ENCODE measurements at places on chromosomes 2 and 18.

- DNase-seq, result no peak
These were observed 3.4 kb downstream of the LPIN1 start for GRCh38 chr2:11749646-11750349.

DNA sequence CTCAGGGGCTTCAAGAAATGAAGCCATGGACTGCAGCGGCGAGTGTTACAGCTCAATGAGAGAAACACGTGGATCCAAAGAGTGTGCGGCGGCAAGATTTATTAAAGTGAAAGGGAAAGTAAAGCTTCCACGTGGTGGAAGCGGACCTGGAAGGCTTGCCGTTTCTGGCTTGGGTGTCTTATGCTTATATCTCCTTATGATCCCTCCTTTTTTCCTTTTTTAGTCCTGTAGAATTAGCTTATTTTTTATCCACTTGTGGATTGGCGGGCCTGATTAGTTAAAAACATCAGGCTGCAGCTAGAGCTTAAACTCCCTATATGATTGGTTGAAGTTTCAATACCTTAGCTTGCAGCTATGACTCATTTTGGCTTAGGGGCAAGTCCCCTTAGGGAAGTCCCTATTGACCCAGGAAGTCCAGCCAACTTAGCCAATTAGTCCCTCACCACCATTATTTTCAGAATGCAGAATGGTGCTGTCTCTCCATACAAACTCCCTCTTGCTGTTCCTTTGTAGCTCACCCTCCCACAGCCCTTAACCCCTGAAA, 11.6 kb upstream of the HNMT start:
- DNase-seq, result no peak

DNA sequence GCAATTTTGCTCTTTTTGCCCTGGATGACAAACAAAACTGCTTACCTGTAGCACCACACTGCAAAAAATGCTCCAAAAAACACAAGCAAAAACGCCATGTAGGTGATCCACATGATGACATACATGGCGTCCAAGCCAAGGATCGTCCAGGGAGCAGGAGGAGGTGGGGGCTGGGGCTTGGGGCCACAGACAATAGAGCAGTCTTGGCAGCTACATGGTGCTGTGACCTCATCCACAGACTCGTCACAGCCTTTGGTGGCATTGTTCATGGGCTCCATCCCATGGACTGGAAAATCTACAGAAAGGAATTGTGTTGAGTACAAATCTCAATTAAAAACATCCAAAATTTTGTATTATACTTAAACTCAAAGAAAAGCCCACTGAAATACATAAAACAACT, 26.1 kb downstream of the NPC1 start:
- no peak for DNase-seq

- no peak for DNase-seq
These were observed 1.3 kb upstream of the GPC1 start for GRCh38 chr2:240433973-240434727.

DNA sequence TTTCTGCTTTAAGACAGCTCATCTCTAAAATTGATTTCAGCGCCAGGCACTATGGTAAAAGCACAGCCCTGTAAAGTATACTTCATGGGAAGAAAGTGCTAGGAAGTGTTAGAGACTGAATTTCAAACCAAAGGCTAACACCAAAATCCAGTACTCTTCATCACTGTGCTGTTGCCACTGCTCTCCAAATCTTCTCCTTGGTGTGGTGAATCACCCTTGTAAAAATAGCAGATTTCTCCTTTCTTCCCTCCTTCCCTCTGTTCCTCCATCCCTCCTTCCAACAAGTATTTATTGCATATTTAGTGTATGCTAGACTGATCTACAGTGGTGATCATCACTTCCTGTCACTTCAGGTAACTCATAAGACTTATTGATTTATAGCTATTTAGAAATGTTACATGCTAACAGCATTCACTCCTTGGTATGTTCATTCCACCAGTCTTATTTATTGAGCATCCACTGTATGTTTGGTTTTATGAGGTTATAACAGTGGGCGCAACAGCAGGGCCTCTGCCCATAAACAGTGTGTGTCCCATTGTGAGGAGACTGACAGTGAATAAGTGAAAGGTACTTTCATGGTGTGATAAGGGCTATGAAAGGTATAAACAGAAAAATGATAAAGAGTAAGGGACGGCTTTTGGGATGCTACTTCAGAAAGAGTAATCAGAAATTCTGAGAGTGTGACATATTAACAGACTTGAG, 20.0 kb downstream of the KDM3A start:
- DNase-seq, result no peak

- no peak for DNase-seq
These were observed 7.4 kb downstream of the WDR43 start for GRCh38 chr2:28901841-28902240.

DNA sequence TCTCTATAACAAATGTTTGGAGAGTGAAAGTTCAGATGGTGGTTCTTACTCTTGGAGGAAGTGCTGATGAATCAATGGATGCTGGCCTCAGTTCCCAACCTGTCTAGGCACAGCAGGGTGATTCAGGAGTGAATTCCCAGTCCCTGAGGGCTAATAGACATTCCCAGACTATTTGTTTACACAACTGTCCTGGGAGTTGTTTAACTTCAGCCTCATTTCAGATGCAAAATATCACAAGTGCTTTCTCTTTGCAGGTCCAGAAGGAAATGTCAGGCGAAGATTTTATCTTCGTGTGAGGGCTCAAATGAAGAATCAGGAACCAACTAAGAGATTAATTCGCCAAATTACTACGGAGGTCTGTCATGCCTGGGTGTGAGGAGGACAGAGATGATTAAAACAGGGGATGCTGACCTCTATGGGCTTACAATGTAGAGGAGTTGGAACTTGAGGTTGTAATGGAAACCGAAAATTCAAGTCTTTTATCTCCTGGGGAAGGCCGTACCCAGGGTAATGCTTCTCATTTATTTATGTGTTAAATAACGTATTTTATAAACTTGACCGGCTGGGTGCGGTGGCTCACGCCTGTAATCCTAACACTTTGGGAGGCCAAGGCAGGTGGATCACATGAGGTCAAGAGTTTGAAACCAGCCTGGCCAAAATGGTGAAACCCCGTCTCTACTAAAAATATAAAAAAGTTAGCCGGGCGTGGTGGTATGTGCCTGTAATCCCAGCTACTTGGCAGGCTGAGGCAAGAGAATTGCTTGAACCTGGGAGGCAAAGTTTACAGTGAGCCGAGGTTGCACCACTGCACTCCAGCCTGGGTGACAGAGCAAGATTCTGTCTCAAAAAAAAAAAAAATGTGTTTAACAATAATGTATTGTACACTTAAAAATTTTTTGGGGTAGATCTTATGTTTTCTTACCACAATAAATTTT, 38.7 kb upstream of the SLC1A4 start:
- DNase-seq, result no peak

- no peak for DNase-seq
These were observed 1591.2 kb upstream of the LRRTM1 start for GRCh38 chr2:81895620-81896250.

DNA sequence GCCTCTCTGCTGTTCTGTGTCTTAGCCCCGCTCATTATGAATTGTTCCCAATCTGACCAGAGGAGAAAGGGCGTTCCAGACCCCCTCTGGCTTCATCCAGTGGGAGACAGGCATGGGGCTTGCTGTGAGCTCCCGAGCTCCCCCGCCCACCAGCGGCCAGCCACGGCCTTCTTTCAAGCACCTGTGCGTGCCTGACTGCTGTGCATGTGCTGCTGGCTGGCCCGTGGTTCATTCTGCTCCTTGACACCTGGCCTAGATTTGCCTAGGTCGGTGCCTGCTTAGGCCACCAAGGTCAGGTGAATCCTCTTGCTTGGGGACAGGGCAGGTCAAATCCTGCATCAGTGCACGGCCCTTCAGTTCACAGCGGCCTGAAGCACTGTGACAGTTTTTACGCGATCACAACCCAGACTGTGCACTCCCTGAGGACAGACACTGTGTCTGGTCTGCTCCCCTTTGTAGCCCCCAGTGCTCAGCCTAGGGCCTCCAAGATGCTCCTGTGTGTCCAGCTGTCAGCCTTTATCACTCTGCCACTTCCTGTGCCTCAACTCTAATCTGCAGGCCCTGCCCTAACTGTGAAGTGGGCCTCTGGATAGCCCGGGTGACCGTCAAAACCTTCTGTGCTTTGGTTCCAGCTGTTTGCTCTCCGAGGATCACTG, 3.6 kb upstream of the LPIN1 start:
- DNase-seq, result no peak

DNA sequence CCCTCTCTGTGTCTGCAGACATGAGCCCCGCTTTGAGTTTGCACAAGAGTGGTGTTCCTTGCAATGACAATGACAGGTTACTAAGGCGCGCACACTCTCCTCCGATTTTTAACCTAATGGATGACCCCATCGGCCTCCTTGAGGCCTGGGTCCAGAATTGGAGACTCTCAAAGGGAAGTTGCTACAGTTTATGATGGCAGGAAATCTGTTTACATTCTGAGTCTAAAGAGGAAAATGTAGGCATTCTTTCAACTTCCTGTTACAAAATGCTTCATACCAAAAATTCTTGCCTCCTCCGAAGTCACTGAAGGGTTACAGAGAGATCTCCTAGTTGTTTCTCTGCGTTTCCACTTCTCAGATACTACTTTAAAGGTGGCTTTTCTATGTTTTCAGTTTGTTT, 225.3 kb upstream of the AGAP1 start:
- DNase-seq, result no peak

- no peak for DNase-seq
These were observed 262.7 kb upstream of the SPHKAP start for GRCh38 chr2:228444161-228444560.

GRCh38 chr2:219433666-219434467, 776 bp upstream of the SPEG start:
- no peak for DNase-seq

Data from activated CD4-positive, alpha-beta T cell treated with anti-CD3 and anti-CD28 coated beads for 4 hours (primary cell).